Left lung (tissue), 14 donors: ENCODE measurements at places on chromosomes 11 and 22. TPM values are rescaled to one million over a fixed set of nuclear protein-coding genes. Genes with fewer than 3 reads are reported as not detected.

The JAML gene
- total RNA-seq, result 47.2 TPM

GRCh38 chr22:22397875-22398524 lies 110.5 kb downstream of the ZNF280B start:
- no peak overlapping the region for H3K4me3 ChIP-seq
- no peaks in the 10 kb centered on the region for H3K27me3 ChIP-seq
- H3K4me1 ChIP-seq, result no peaks in the 10 kb centered on the region

GRCh38 chr11:111185266-111185665 lies 60.3 kb upstream of the POU2AF2 start:
- H3K36me3 ChIP-seq, result no peaks in the 10 kb centered on the region
- DNase-seq, result no peak
- H3K4me3 ChIP-seq, result no peak overlapping the region
- H3K27me3 ChIP-seq, result no peaks in the 10 kb centered on the region
- peaks cover 5% of the 10 kb centered on the region for H3K4me1 ChIP-seq

- no peak overlapping the region for H3K4me3 ChIP-seq
- H3K27me3 ChIP-seq, result no peaks in the 10 kb centered on the region
- peaks cover 47% of the 10 kb centered on the region for H3K4me1 ChIP-seq
- no peak overlapping the region for H3K27ac ChIP-seq
- DNase-seq, result no peak
- no peaks in the 10 kb centered on the region for H3K36me3 ChIP-seq
Observed at GRCh38 chr11:73463359-73463758, 87.2 kb downstream of the RELT start.

GRCh38 chr11:129248618-129249017 lies 56.5 kb upstream of the ARHGAP32 start:
- H3K4me3 ChIP-seq, result no peak overlapping the region
- no peak overlapping the region for H3K27ac ChIP-seq
- H3K4me1 ChIP-seq, result no peaks in the 10 kb centered on the region
- DNase-seq, result no peak
- no peaks in the 10 kb centered on the region for H3K27me3 ChIP-seq

- no peaks in the 10 kb centered on the region for H3K4me1 ChIP-seq
- no peaks in the 10 kb centered on the region for H3K36me3 ChIP-seq
- no peaks in the 10 kb centered on the region for H3K27me3 ChIP-seq
- no peak for DNase-seq
- H3K27ac ChIP-seq, result no peak overlapping the region
Observed at GRCh38 chr11:119468511-119468910, 45.5 kb upstream of the THY1 start.

DNA sequence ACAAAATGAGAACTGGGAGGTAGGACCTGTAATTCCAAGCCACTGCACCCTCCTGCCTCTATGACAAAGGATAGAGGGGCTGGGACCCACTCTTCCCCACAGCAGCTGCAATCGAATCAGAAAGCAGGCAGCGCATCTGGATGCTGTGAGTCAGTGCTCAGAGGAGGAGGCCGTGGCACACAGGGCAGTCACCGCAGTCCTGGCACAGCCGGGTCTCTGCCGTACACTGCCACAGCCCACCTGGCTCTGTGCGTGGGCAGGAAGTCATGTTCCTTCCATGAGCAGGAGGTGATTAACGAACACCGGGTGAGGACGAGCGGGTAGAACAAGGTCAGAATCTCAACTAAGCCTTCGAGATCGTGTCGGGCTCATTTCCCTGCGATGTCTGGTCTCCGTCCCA lies 30.2 kb upstream of the PPFIA1 start:
- no peak overlapping the region for H3K27ac ChIP-seq
- no peaks in the 10 kb centered on the region for H3K27me3 ChIP-seq
- H3K4me1 ChIP-seq, result no peaks in the 10 kb centered on the region
- no peak for DNase-seq
- H3K4me3 ChIP-seq, result no peak overlapping the region
- H3K36me3 ChIP-seq, result no peaks in the 10 kb centered on the region

DNA sequence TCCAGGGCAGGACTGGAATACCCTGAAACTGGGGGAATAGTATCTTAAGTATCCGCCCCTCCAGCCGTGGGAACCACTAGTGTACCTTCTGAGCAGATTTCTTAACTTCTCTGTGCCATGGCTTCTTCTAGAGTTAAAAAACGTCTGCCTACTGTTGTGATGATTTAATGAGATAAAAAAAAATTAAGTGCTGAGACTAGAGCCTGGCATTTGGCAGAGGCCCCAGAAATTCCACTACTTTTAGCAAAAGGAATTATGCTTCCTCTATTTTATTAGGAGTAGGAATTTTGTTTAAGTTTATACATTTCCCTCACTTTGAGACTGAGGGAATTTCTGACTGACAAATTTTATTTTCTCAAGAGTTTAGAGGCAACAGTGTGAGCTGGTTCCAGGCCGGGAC lies 371.2 kb upstream of the B3GAT1 start:
- no peak for DNase-seq
- no peaks in the 10 kb centered on the region for H3K27me3 ChIP-seq
- H3K4me3 ChIP-seq, result no peak overlapping the region
- H3K4me1 ChIP-seq, result no peaks in the 10 kb centered on the region
- H3K27ac ChIP-seq, result no peak overlapping the region
